ENCODE measurements at places on chromosomes 2 and 18. TPM values are rescaled to one million over a fixed set of nuclear protein-coding genes. Genes with fewer than 3 reads are reported as not detected.

GRCh38 chr2:55948176-55948923 is 24.8 kb upstream of the EFEMP1 start:
- no peak for DNase-seq

- no peak for DNase-seq
Observed at GRCh38 chr2:231542136-231542535, 11.9 kb upstream of the NMUR1 start.

- no peak for DNase-seq
Observed at GRCh38 chr18:9226463-9226862, 89.9 kb downstream of the ANKRD12 start.

DNA sequence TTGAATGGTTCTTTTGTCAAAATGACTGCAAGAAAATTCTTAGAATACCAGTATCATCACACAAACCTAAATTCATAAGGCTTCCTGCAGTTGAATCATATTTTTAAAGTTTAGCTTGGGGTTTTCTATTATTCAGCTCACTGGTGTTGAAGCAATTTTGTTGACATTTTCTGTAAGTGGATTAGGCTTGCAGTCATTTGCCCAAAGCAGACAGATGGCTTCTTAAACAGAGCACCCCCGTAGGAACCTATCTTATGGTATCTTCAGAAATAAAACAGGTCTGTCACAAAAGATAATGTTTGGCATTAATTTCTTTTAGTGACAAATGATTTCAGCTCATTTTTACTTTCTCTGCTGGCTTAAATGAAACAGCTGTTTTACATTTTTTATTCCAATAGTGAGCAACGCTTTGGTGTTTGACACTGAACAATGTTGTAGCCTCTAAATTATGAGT is 331.1 kb downstream of the PLCL1 start:
- no peak for DNase-seq

METTL8 gene
- total RNA-seq, result 18.2 TPM

GRCh38 chr2:130850788-130851623 is 14.3 kb downstream of the ARHGEF4 start:
- DNase-seq, result no peak

FNDC4 gene
- total RNA-seq, result 26.4 TPM

DNA sequence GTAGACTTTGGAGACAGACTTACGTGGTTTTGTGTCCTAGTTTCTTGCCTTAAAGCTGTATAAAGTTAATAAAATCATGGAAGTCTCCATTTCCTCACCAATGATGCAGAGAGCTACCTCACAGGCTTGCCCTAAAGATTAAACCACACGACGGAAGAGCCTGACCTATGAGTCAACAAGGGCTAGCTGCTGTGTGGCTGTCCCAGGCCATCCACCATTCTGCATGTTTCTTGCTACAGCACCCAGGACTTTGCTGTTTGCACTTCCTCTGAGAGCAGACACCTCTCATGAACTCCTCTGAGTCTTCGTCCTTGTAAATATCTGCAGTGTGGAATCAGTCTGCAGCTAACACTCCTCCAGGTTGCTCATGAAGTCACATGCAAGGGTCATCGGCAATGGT is 160.0 kb upstream of the TRIB2 start:
- DNase-seq, result no peak

DNA sequence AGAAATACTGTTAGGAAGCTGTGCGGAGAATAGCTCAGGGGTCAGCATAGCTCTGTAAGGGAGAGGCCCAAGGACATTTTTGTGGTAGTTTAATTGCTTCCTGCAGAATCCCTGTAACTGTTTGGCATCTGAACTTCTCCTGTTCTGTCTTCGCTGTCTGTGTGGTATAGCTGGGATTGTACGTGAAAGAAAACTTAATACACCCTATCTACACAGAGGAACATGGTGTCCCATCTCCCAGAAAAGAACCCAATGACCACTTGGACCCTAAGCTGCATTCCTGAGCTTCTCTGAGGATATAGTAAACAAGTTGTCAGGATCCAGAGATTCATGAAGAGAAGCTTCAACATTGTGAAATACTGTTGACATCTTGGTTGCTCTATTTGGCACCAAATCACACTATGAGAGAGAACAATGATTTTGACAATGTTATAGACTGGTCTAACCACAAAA is 81.3 kb downstream of the CDC42EP3 start:
- DNase-seq, result no peak

GPN1 gene
- total RNA-seq, result 39.7 TPM

STARD6 gene
- total RNA-seq, result 0.54 TPM

- DNase-seq, result no peak
Observed at GRCh38 chr2:10535703-10536102, 87.6 kb upstream of the ODC1 start.

DNA sequence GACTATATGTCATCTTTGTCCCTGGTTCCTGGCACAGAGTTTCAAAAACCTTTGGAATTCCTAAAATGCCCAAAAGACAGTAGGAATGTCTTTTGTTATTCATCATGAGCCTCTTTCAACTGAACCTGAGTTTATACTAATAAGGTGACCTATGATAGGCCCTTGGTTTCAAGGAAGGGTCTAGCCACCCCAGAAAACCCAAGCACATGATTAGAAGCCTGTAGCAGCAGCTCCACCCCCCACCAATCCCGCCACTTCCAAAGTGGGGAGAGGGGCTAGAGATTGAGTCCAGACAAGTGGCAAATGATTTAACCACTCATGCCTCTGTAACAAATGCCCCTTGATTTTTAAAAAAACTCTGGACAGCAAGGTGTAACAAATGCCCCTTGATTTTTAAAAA is 56.8 kb downstream of the ADD2 start:
- DNase-seq, result no peak

DNA sequence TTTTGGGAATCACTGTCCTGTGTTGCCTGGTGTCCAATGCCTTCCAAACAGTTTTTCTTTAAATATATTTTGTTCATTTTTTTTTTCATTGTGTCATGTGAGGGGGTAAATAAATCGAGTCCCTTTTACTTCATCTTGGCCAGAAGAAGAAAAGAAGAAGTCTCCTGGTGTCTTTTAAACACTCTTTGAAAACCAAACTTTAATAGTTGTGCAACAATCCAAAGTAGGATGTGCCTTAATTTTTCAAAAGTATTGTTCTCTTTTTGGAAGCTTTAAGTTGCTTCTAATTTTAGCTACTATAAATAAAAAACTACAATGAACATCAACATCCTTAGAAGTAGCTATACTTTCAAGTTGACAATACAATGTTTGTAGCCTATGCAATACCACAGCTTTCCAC is 154.9 kb downstream of the ATAD2B start:
- DNase-seq, result no peak

DNA sequence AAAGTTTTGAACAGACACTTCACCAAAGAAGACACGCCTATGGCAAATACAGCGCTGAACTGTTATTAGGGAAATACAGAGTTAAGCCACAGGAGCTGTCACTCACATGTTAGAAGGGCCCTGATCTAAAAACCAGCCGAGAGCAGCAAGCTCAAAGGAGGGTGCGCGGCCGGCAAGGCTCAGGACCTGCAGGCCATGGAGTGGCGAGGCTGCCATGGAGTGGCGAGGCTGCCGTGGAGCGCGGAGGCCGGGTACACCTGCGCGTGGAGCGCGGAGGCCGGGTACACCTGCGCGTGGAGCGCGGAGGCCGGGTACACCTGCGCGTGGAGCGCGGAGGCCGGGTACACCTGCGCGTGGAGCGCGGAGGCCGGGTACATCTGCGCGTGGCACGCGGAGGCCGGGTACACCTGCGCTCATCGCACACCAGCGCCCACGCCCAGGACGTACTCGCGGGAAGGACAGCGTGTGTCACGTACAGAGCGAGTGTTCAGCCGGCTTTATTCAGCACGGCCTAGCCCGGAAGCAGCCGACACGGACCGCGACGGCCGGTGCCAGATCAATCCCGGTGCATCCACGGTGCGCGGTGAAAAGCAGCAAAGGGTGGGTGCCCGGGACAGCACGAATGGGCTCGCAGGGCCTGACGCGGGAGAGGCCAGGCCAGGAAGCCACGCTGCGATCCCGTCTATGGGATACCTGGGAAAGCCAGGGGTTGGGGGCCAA is 68.8 kb downstream of the SLC66A2 start:
- DNase-seq, result no peak

- DNase-seq, result no peak
Observed at GRCh38 chr2:195124391-195125079, 532.5 kb upstream of the SLC39A10 start.

SMPD4 gene
- total RNA-seq, result 65.6 TPM

DNA sequence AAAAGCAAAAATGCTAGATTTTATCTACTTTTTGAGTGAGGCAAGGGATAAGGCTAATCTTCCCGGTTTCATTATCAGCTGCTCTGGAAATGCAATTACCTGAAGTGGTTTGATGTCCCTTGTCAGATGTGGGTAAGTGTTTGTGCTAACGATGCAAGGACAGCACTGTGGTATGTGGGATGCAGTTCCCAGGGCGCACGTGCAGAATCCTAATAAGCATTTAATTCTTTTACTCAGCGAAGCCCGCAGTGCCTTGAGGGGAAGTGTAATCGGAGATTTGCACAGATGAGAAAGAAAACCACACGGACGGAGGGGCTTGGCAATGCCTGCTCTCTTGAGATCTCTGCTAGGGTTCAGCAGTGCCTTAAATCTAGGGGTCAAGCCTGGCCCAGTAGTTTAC is 108.5 kb upstream of the LYPD6 start:
- DNase-seq, result no peak

GMPPA gene
- total RNA-seq, result 30.2 TPM

DNA sequence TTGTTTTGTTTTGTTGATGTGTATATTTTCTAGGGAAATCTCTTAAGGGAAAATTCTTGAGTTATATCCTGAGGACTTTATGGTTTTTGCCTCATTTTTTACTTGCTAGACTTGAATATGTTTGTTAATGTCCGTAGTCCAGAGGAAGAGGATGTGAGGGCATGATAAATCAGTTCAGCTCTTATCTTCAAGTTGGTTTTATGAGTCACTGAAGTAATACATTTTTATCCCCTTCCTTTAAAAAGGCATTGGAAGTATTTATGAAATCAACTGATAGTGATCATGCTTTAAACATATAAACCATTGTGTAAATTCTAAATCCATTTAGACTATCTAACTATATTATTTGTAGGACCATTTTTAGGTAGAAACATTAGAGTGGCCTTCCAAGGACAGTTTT is 43.9 kb upstream of the CYBRD1 start:
- no peak for DNase-seq

DNA sequence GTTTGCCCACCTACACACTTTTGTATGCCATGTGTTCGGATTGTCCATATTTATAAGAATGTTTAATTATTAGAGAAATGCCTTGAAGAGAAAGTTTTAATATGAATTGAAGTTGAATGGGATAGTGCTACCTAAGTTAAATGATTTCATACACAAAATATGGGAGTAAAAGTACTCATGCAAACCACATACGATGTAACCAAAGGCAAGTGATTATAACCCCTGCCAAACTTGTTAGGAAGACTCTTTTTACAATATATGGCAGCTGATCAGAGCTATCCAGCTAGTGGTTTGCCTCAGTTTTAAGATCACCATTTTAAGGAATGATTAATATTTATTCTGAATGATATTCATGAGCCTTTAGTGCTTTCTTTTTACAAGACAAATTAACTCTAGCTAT is 106.7 kb downstream of the MYO1B start:
- no peak for DNase-seq

DNA sequence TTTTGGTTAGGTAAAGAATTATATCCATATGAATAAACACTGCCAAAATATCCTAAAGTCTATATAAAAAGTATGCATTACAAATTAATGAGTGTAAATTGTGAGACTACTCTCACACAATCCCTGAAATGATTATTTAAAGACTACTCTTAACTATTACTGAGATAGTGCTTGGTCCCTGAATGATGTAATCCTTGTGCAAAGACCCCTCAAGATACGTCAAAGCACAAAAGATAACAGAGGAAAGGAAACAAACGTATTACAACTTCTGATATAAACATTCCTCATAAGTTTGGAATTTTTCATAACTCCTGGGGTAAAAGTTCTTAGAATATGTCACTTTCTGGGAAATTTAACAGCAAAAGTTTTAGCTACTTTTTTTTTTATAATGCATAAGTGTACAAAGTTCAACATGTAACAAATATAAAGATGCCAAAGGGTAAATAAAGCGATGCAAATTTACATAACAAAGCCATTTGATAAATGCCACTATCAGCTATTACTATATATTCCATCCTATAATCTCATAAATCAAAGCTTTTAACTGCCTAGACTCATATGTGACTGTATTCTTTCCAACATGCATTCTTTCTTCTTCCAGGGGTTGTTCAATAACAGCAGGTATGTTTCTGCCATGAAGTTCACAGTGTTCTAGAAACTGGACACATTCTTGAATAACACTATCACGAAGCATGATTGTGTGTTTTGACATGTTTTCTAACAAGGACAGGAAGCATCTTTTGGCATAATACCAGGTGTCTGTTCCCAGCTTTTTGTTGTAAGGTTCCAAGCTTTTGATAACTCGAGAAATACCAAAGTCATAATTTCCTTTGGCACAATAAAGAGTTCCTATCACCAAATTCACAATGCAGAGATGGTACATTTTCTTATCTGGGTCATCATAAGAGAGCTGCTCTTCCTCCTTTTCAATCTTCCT is 158.0 kb downstream of the AGPS start:
- DNase-seq, result no peak

DNA sequence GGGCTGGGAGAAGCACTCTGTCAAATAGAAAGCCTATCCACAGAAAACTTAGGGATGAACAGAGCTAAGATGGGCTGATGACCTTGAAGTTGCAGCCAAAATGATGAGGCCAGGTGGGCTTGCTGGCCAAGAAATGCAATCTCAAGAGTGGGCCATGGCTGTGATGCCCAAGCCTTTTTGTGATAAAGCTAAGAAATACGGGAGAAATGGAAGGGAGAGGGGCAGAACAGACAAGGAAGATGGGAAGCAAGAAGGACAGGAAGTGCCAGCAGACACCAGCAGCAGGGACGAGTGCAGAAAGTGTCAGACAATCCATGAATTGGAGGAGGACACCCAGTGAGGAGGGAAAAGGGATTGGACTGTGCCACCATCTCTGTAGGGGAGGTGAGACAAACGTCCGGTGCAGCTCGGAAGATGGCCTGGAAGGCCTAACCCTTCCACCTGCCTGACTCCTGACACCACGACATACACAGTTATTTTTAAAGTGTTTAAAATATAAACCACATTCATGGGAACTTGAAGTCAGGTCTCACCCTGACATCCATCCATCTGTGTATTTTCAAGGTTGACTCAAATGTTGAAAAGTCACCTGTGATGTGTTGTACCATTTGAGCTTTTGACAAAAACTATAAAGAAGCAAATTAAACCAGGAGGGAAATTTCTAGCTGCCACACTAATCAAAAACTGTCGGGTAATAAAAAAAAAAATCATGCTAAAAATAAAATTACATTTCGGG is 105.5 kb downstream of the BCL2 start:
- DNase-seq, result no peak

DNA sequence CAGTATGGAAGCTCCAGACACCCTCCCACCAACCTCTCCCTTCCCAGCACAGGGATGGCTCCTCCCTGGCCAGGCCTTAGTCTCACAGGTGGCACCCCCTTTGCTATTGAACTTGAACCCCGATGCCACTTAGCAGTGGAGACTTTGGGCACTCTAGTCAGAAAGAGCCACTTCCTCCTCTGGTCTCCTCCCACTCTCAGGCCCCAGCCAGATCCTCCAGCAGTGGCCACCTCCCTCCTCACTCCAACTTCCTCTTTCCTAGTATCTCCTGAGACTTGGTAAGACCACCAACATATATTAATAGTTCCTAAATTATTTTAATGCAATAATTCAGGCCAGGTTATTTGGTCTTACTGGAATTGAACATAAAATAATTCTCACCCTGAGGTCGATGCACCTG is 437.2 kb upstream of the ID2 start:
- no peak for DNase-seq
